GM06990 (cell line): ENCODE measurements at places on chromosomes 1 and 21.

- no peak for DNase-seq
These were observed 41.2 kb upstream of the RIPK4 start for GRCh38 chr21:41808094-41808493.

DNA sequence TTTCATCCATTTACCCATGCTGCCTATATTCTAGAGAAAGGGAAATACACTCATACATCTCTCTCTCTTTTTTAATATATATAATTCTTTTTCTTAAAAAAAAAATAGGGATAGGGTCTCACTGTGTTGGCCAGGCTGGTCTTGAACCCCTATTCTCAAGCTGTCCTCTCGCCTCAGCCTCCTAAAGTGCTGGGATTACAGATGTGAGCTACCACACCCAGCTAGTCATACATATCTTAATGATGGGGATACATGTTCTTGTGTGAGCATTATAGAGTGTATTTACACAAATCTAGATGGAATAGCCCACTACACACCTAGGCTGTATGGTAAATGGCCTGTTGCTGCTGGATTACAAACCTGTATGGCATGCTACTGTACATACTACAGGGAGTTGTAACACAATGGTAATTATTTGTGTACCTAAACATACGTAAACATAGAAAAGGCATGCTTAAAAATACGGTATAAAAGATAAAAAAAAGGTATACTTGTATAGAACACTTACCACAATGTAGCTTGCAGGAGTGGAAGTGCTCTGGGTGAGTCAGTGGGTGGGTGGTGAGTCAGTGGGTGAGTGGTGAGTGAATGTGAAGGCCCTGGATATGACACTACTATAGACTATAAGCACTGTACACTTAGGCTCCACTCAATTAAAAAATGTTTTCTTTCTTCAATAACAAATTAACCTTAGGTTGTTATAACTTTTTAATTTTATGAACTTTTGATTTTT lies 72.9 kb downstream of the IVNS1ABP start:
- no peak for DNase-seq

- DNase-seq = no peak
These were observed 66.3 kb downstream of the SPATA46 start for GRCh38 chr1:162310337-162310736.

GRCh38 chr1:192557841-192558595 lies 17.6 kb upstream of the RGS1 start:
- no peak for DNase-seq

DNA sequence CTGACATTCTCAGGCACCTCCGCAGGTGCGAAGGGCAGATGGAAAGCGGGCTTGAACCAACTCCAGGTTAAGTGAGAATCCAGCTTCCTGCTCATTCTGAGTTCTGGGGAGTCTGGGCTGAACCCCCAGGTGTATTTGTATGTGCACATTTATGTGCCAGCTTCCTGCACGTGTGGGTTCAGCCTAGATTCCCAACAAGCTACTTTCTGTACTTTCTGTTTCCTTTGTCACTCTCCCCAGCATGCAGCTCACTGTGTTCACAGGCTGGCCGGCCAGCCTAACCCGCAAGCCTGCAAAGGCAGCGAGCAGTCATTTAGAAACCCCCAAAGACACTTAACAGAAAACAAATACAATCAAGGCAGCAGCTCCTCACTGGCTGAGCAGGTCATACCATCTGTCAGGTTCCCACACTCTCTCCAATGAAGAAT lies 1.3 kb upstream of the IL19 start:
- peak; percentile 86 for DNase-seq
